ENCODE measurements at places on chromosomes 12 and 14. TPM values are rescaled to one million over a fixed set of nuclear protein-coding genes. Genes with fewer than 3 reads are reported as not detected.

The MYF6 gene
- total RNA-seq: 164 TPM

DNA sequence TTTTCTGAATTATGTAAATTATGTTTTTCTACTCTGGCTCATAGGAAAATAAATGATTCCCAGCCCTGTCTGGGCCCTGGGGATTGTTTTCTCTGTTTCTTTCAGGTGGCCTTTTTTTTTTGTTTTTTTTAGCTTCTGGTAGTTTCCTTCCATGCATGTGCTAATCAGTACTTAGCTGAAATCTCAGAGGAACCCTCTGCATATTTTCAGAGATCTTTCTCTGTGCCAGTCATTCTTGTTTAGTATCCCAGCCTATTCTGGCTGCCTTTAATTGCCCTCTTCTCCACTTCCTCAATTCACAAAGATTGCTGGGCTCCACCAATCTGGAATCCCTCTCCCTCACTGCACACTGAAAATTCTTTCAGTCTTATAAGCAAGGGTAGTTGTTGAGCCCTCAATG, 46.9 kb downstream of the CNOT2 start:
- DNase-seq: no peak

DNA sequence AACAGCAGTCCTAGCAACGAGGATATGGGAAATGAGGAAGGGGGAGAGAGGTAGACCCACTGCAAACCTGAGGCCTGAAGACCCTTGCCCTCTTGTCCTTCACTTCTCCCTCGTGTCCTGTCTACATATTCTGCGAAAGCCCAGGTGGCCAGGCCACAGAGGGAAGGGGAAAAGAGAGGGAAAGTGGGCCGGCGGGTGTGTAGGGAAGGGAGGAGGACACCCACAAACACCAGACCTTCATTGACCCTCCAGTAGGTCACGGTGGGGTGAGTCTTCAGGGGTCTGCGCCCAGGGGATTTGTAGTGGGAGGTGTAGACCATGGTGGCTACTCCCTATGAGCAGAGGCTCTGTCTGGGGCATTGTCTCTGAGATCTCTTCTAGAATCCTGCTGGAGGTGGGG, 3.8 kb downstream of the FAIM2 start:
- DNase-seq: no peak

DNA sequence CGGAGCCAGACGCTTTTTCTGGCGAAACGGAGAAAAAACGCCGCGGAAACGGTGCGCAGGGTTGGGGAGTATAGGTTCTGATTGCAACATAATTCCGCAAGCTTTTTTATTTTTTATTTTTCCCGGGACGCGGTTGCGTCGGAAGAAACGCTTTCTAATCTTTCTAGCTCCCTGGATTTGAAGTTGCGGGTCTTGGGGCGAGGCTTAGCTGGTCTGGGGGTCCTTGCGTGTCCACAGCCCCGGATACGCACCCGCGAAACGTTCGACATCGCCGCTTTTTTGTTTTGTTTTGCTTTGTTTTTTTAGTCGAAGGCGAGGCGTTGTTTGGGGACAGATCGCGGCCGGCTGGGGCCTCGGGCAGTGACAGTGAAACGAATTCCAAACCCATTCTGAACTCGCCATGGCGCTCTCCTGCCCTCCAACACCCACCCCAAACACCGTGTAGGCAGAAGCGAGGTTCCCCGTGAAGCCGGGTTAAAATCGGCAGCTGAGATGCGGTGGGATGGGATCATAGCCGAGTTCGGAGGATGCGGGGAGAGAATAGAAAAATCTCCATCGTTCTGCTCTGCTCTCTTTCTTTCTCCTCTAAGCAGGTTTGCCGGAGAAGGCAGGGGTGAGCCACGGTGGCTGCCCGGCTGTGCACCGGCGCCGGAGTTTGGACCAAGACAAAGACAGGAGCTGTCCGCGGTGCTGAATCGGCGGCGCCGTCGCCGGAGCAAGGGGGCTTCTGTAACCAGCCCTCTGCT, 8.1 kb upstream of the LHX5 start:
- DNase-seq: peak; percentile 81

- no peak for DNase-seq
Measured at GRCh38 chr14:70894868-70895267, 12.4 kb upstream of the PCNX1 start.

The FAM186B gene
- total RNA-seq: 0.82 TPM

The FGF6 gene
- total RNA-seq: 50.7 TPM

The RTL1 gene
- 46.9 TPM for total RNA-seq

- DNase-seq: no peak
Measured at GRCh38 chr12:130431176-130431575, 93.5 kb downstream of the PIWIL1 start.

- peak; percentile 10 for DNase-seq
Measured at GRCh38 chr12:25051656-25052195, 102.8 kb upstream of the BCAT1 start.

GRCh38 chr12:2270846-2271245, 218.1 kb downstream of the CACNA1C start:
- no peak for DNase-seq

The AVPR1A gene
- total RNA-seq: 27.1 TPM

The B4GALNT1 gene
- 3.3 TPM for total RNA-seq

GRCh38 chr14:95649230-95649629, 37.0 kb upstream of the TCL1B start:
- no peak for DNase-seq

The KCNJ8 gene
- 50.1 TPM for total RNA-seq

The CCDC175 gene
- total RNA-seq: not detected

The OR4E2 gene
- not detected for total RNA-seq

DNA sequence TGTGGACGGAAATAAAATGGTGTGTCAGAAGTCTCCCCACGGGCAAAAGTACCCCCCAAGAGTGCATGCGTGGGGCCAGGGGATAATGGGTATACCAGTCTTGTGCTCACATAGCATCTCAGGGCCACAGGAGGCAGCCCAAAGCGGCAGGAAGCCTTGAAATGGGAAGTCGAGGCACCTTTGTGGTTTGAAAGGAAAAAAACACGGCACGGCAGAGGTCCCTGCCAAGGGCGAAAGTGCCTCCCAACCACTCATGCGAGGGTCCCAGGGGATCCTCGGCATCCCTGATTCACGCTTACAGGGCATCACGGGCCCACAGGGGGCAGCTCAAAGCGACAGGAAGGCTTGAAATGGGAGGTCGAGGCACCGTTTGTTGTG, 583.2 kb downstream of the ALG10 start:
- DNase-seq: no peak

DNA sequence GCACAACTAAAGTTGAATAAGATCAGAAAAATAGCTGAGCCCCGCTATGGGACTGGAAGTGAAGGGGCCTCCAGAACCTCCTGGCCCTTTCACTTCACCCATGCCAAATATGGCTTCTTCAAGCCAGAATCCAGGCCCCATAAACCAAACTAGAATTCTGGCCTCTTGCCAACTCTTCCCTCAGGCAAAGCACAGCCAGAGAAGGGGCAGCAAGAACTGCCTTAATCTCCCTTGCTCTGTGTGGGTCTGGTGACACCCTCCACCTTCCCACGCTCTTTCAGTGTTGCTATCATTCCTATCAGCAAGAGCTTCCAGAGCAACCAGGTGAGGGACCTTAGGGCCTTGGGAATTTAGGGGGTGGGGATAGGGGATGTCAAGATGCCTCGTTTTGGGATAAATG, 3.1 kb upstream of the PNMA1 start:
- peak; percentile 62 for DNase-seq

The MANSC4 gene
- not detected for total RNA-seq

DNA sequence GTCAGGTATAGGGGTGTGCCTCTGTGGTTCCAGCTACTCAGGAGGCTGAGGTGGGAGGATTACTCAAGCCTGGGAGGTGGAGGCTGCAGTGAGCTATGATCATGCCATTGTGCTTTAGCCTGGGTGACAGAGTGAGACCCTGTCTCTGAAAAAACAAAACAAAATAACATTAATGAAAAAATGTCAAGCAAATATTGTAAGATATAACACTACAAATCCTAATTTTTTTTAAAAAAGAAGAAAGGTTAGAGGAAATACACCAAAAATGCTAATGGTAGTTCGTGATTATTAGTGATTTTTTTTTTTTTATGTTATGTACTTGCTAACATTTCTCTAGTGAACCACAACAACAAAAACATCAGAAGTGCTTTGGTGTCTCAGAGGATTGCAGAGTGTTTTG, 47.7 kb downstream of the TSPAN9 start:
- DNase-seq: no peak

DNA sequence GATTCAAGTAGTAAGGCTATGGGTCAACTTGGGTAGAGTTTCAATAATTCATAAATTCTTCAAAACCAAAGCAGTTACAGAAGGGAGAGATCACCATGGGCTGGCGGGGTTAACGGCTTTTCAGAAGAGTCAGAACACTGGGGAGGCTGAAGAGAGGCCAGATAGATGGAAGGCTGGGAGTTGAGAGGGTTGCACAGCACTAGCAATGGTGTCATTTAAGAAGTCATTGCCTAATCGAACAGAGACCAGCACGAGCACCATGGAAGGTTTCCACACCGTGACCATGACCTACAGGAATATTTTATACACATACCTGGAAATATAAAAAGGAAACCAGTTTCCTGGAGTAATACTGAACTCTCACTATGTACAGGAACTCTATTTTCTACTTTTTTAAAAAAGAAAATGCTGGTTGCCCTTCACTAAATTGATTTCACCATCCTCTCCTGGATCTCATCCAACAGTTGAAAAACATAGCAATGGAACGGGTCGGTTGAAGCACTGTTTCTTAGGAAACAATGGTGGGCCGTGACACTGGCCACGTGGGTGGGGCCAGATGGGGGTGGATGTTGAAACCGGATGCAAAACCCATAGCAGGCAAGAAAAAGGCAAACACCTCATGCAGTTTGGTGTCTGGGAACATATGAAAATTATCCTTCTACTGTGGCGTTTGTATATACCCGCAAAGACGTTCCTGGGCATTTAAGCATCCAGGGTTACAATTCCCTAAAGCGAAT, 38.0 kb upstream of the RIN3 start:
- DNase-seq: no peak

- DNase-seq: no peak
Measured at GRCh38 chr12:98409548-98409947, 105.8 kb upstream of the TMPO start.

The BCL2L2 gene
- total RNA-seq: 24.1 TPM

The GLT1D1 gene
- 1.8 TPM for total RNA-seq

DNA sequence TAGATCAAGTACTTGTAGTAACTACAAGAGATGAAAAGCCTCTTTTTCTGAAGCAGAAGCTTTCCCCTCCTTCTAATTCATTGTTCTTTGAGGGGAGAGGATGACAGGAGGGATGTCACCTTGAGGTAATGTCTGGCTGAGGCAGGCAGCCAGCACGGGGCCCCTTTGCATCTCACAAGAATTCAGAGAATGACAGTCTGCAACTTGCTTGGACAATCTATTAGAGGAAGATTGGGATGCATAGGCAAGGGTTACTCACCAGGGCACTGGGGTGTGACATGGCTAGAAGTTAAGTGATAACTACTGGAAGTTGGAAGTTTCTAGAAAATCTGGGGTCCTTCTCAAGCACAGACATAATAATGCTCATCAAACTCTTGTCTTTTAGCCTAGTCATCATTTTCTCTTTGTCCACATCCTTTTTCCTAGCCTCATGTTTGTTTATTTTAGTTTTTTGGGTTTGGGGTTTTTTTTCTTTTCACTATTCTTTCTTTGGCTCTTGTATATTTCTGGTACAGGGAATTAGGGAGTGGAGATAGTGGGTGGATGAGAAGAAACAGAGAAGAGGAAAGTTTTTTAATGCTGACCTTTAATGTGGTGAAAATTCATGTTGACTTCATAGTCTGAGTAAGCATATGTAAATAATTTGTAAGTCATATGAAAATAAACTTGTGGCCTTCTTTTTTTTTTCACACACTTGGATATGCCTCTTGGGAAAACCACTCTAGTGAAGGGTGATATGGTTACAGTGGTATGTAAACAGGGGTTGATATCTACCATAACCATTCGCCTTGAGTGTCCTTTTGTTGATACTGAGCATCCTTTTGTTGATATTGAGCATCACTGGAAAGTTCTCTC, 55.1 kb downstream of the TTLL5 start:
- DNase-seq: no peak

DNA sequence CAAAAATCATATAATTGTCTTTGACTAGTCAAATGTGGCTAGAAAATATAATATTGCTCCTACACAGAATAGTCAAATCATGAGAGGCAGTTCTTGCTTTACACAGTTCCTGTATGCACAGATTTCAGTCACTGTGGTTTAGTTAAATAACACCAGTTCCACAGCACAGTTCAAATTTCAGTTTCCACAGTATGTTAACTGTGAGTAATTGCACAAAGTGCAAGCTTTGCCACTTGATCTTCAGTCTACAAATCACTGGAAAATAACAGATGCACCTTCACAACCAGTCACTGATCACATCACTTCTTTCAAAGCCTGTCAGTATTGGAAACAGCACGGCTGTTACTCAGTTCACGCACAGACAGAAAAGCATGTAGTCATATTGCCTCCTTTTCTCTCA, 38.7 kb downstream of the KCNH5 start:
- no peak for DNase-seq

The DHH gene
- total RNA-seq: 9.0 TPM

- DNase-seq: no peak
Measured at GRCh38 chr14:105944632-105945610, 418.5 kb downstream of the TMEM121 start.

The FAIM2 gene
- 7.8 TPM for total RNA-seq

DNA sequence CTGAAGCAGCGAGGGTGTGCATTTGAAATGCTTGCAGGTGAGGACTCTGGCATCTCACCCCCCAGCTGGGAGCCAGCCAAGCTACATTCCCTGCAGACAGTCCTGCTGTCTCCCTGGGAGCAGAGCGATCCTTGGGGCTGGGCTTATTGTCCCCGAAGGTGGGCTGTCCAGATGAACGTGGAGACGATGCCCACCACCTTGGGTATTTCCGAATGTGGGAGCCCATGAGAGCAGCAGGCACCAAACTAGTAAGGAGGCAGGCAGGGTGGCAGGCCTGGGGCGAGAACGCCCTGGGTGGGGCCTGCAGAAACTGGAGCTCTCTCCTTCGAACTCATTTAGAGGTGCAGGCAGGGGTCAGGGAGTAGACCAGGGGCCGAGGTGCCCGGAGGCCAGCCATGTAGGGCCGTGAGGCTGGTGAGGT, 18.5 kb downstream of the ZBTB42 start:
- DNase-seq: no peak

GRCh38 chr12:5889381-5890047, 55.5 kb downstream of the ANO2 start:
- DNase-seq: no peak

DNA sequence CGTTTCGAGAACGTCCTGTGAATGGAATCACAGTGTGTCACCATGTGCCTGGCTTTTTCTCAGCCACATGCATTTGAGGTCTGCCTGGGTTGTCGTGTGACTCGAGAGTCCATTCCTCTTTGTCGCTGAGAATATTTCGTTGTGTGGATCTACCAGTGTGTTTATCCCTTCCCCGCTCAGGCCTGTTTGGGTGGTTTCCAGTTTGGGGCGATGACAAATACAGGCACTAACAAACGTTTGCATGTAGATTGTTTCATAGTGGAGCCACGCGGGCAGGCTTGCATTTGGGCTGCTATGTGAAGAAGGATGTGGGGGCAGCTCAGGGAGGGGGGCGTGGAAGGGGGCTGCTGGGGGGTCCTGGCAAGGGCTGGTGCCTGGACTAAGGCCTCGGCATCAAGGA, 14.1 kb downstream of the RIN3 start:
- no peak for DNase-seq

GRCh38 chr12:104568935-104569334, 112.2 kb downstream of the CHST11 start:
- no peak for DNase-seq

- no peak for DNase-seq
Measured at GRCh38 chr14:63874223-63874622, 21.4 kb downstream of the SYNE2 start.

- peak; percentile 95 for DNase-seq
Measured at GRCh38 chr12:108702595-108703320, 28.6 kb downstream of the CORO1C start.

Data from tongue (tissue), 3 donors.